ENCODE measurements at places on chromosomes 7 and 10.

GRCh38 chr10:119933179-119933578, 40.6 kb downstream of the SEC23IP start:
- DNase-seq: no peak

GRCh38 chr10:114871379-114871778, 49.8 kb downstream of the FHIP2A start:
- DNase-seq: no peak

GRCh38 chr7:11779864-11780674, 51.9 kb downstream of the THSD7A start:
- DNase-seq: no peak

- no peak for DNase-seq
These were observed 77.8 kb upstream of the MGMT start for GRCh38 chr10:129389194-129389593.

GRCh38 chr7:139455789-139456188, 27.7 kb downstream of the KLRG2 start:
- DNase-seq: no peak

GRCh38 chr10:127314797-127315196, 118.4 kb upstream of the INSYN2A start:
- DNase-seq: no peak

DNA sequence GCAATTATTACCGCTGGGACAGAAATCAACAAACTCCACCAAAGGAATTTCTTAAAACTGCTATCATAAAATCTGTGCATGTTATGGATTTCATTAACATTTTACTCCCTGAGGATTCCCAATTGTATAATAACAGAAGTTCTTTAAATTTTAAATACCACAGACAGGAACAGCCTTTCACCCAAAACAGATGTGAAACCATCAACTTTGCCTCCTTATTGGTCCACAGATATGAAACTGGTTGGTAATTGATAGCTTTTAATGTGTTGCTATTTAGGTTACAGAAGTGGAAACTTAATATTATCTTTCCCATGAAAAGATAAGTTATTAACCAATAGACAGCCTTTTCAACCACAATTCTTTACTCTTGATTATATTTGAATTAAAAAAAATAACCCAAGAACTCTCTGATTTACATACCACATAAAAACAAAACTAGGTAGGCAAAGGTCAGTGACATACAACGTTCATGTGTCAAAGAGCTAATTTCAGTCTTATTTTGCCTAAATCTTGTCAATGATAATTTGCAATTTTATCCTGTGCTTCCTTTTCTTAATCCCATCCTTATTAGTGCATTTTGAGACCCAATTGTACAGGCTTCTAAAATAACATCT, 90.0 kb downstream of the NRP1 start:
- DNase-seq: no peak

GRCh38 chr10:113856563-113856962, 2.1 kb downstream of the NHLRC2 start:
- no peak for DNase-seq

GRCh38 chr7:19560111-19560883, 148.5 kb downstream of the POLR1F start:
- no peak for DNase-seq

DNA sequence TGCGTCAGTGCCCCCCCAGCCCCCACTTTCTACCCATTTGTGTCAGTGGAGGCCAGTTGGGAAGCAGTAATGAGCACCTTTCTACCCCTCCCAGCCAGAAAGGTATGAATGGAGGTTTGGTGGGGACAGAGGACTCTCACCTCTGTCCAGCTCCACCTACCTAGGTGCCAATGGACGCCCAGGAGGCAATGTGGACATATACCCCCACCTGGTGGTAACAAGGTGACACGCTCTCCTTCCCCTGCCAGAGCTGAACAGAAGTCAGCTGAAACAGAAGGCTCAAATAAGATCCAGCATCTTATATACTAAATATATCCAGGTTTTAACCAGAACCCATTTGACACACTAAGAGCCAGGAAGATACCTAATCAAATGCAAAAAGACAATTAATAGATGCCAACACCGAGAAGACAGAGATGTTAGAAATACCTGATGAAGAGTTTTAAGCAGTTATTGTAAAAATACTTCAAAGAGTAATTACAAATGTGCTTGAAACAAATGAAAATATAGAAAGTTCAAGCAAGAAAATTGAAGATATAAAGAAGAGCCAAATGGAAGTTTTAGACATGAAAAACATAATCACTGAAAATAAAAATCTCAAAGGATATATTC, 18.4 kb upstream of the SORCS3 start:
- DNase-seq: no peak

DNA sequence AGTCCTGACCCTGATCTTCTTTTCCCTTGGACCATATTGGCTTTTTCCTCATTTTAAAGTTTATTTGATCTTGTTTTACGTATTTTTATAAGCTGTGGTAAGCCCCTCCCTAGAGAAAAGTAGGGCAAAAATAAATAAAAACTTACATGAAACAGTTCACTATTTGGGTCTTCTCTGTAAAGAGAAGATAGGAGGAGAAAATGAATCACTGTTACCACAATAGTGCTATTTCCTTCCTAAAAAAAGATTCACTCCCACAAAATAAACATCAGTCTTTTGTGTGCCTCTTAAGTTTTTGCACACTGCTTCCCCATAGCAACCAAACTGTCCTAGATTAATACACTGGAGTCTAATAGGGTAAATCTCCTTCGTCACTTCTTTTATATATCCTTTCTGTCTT, 1.4 kb upstream of the SVIL start:
- no peak for DNase-seq

GRCh38 chr10:75209086-75209920, 1.3 kb upstream of the VDAC2 start:
- no peak for DNase-seq

GRCh38 chr7:124532166-124532565, 233.4 kb downstream of the GPR37 start:
- DNase-seq: no peak

DNA sequence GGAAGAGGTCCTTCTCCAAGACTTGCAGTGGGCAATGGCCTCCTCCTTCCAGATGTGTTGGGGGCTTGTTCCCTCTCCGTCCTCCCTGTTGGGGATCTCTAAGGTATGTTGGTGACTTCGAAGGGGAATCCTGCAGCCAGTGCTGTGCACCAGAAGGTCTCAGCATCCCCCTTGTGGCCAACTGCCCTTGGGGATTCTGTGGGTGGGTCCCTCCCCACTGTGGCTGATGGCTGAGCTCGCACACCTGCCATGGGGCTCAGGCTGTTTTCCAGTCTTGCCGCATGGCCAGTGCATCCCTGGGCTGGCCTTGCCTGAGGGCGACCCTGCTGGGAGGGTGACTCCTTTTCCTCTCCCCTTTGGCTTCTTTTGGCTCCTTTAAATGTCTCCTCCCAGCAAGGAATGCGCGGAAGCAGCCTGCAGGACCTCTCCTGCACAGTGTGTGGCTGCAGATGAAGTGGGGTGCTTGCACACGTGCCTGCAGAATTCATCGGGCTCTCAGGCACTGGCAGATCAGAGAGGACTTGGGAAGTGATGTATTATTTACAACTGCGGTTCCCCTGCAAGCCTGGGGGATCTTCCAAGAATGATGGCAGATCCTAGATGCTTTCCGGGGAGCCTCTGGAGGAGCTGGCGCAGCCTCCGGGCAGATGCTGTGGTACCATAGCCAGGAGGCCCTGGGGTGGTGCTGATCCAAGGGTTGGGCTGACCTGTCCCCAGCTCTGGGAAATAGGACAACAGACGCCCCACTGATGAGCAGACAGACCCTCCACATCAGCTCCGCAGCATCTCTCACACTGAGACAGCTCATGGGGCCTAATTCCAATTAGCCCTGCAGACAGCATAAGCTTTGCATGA, 410.0 kb downstream of the TCERG1L start:
- DNase-seq: no peak

DNA sequence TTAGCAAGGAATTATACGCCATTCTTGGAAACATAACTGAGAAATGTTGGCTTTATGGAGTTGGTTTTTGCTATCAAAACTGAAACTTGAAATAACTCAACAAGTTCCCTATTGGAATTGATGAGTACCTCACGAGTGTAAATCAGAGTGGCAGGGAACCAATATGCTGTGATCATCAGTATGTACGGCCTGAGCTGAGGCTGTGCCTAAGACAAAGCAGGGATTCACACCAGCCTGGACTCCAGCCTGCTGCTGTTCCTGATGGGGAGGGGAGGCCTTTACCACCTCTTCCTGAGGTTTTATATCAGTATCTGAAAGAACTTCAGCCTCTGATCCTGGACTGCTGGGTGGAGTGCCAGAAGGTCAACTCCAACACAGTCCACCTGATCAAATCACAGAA, 52.7 kb downstream of the CRTAC1 start:
- DNase-seq: no peak

- no peak for DNase-seq
These were observed 251.4 kb downstream of the SDK1 start for GRCh38 chr7:3552499-3552898.

DNA sequence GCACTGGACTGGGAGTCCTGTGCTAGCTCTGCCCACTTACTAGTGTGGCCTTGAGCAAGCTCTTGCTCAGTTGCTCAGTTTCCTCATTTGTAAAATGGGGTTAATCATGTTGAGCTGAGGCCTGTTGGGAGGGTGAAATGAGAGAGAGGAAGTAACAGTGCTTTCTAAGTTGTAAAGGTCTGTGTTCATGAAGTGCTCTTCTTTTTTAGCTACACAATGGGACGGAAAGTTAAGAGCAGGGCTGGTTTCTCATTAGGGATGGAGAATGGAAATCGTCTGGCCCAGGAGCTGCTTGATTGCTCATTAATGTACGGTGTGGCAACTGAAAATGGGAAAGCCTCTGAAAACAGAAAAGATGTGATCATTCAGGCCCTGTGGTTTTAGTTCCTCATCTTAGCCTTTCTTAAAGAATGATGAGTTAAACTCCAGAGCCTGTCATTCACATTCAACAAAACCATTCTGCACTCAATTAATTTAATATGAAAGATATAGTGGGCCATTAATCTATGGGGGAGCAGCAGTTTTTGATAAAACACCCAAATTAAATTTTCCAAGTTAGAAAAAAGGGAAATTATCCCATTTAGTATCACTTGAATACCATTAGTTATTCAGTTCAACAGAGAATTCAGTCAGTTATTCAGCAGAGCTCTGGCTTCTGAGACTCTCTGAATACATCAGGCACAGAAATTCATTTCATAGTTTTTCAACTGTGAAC, 60.5 kb downstream of the SH2D4B start:
- DNase-seq: no peak

- no peak for DNase-seq
These were observed 88.8 kb upstream of the BTBD16 start for GRCh38 chr10:122182308-122182707.

- no peak for DNase-seq
These were observed 152.9 kb downstream of the SNX10 start for GRCh38 chr7:26444555-26444954.

- no peak for DNase-seq
These were observed at the start of gene ASZ1 for GRCh38 chr7:117427258-117427701. TSS of gene ASZ1 (minus strand) at chr7:117427493. CDS start at chr7:117427460, 33 bp downstream.

DNA sequence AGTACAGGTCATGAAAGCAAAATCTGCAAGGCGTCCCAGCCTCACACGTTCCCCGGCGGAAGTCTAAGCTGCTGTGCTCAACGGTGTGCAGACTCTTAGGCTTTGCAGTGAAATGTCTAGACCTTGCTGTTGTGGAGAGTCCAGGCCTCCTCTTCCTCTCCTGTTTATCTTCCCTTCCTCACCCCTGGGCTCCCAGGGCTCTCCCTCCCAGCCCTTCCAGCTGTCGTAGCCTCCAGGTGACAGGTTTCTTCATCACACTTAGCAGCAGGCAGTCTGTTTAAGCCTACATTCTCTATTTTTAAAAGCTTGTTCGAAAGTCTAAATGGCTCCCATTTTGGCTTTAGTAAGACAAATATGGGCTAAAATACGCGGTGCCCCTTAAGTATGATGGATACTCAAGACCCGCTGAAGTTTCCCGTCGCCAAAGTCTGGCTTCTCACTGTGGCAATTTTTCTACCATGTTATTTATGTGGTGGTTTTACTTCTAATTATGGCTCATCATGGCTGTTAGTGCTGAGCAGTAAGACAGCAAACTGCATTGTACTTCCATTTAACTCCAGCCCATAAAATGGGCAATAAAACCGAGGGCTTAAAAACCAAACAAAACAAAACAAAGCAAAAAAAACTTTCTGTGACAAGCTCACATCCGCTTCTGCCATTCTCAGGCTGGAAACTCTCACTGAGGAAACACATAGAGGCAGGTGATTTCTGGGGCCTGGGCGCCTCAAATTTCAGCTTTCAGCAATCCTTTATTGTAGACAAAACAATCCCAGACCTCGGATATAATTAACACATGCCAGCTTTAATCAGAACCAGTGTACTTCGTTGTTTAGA, 243.2 kb downstream of the SNX10 start:
- no peak for DNase-seq

DNA sequence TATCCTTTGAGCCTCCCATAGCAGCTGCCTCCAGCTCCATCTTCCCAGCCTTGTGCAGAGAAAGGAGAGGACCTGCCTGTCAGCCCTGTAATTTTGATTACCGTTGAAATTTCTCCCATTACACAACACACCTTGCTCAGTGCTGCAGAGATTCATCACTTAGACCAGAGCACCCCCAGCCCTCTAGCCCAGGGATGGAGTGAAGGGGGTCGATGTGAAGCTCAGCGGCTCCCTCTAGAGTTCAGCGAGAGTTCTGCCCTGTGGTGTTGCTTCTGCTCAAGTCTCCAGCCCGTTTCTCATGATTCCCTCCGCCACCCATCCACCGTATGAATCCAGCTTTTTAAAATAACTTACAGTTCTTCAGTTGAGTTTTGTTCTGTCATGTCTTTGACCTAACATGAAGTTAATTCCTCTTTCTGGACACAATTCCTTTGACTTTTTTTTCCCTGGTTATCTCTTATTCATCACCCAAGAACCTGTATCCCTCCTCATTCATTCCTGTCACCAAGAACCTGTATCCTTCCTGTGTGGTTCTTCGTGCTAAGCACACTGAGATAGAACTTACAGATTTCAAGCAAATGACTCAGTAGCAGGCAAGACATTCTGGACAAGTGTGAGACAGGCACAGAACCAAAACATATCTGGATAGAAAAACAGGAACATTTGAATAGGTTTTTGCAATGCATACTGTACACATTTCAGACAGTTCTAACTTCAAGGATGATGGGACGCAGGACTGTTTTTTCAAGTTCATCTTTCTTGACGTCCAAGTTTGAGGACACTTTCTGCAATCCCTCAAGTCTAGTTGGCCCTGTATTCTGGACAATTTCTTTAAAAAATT, 35.0 kb upstream of the ZNF32 start:
- no peak for DNase-seq

GRCh38 chr10:108574233-108574632, 1349.1 kb downstream of the XPNPEP1 start:
- no peak for DNase-seq

GRCh38 chr7:132866144-132866531, 215.8 kb downstream of the CHCHD3 start:
- DNase-seq: no peak

GRCh38 chr7:40714363-40715052, 579.7 kb downstream of the SUGCT start:
- no peak for DNase-seq
